Left lung (tissue), 14 donors: ENCODE measurements at places on chromosomes 2 and 18.

DNA sequence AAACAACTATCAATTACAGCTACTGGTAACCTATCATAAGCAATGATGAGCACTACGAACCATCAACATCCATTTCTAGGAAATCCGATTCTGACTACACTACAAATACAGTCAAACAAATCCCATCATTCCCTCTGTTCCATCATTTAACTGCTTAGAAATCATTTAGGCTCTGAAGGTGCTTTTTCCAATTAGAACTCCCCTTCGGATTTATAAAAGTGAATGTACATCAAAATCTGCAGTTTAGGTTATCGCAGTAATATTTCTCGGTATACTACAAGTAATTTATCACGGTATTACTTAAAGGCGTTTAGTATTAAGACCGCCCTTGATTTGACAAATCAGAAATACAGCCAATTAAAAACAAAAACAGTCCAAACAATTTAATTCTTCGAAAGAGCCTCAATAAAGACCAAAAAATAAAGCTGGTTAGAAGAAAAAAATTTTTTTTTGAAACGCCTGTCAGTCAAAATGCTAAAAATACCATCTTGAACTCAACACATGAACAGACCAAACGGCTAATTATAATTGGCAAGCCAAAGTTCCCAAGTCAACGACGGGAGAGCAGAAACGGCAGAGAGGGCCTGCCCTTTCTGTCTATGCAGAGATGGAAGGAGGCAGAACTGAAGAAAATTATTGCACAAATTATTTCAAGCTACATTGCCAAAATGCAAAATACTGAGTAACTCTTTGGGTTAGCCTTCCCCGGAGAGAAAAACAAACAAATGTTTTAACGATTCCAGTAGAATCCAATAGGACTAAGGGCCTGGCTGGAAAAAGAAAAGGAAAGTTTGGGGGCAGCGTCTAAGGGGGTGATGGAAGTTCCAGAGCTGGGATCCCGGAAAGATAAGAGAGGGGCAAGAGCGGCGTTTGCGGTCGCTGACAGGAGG lies 1.2 kb downstream of the VPS54 start:
- DNase-seq: no peak

DNA sequence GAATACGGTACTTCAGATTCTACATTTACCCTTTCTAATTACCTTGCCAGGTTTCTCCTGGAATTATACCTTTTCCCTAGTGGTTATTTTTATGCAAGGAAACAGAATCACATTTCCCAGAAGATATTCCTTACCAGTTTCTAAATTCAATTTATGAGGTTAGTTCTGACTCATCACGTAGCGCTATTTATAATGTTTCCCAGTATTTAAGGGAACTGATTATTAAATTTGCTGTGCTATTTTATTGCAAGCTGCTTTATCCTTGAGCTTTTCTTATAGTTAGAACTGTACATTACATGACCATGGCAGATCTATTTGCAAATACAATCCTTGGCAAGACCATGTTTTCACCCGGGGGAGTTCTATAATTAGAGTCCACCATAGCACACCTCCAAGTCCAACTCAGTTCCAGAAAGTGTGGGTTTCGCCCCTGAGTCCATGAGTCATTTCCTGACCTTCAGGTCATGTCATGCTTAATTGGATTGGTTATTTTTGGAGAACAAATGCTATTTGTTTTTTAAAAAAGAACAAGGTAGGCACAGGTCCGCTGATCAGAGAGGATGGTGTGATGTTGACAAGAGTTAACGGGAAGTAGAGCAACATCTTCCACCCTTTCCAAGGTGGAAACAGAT lies 126.6 kb downstream of the ZNF532 start:
- no peak for DNase-seq

DNA sequence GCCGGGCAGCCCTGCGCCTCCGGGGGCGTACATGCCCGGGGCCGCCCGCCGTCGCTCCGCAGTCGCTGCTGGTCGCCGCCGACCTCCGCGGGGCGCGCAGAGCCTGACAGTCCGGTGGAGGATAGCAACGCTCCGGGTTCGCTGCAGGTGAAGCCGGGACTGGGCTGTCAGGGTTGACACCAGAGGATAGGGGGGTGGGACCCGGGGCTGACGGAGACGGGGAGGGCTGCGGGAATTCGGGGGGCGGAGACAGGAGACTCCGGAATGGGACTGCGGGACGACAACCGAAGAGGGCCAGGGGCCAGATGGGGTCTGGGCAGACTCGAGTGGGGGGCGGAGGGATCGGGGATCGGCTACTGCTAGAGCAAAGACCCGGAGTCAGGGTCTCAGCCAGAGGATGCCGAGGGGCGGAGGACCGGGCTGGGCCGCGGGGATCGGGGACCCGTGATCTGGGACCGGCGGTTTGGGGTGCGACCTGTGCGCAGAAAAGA lies 403 bp downstream of the TMEM127 start:
- no peak for DNase-seq

DNA sequence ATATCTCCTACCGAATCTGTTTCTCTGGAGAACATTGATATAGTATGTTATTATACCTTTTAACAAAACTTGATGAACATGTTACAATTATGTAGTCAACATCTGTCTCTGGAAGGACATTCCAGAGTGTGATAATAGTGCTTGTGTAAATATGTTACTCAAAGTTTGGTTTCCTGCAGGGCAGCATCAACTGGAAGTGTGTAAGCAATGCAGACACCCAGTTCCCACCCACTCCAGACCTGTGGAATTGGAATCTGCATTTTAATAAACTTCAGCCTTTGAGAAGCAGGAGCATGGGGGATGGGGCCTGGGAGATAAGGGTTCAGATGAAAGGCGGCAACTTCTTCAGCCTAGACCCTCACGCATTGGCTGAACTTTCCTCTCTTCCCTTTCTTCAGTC lies 398.9 kb downstream of the RND3 start:
- DNase-seq: no peak

- DNase-seq: no peak
Measured at GRCh38 chr2:165032559-165032958, 77.2 kb upstream of the SLC38A11 start.

DNA sequence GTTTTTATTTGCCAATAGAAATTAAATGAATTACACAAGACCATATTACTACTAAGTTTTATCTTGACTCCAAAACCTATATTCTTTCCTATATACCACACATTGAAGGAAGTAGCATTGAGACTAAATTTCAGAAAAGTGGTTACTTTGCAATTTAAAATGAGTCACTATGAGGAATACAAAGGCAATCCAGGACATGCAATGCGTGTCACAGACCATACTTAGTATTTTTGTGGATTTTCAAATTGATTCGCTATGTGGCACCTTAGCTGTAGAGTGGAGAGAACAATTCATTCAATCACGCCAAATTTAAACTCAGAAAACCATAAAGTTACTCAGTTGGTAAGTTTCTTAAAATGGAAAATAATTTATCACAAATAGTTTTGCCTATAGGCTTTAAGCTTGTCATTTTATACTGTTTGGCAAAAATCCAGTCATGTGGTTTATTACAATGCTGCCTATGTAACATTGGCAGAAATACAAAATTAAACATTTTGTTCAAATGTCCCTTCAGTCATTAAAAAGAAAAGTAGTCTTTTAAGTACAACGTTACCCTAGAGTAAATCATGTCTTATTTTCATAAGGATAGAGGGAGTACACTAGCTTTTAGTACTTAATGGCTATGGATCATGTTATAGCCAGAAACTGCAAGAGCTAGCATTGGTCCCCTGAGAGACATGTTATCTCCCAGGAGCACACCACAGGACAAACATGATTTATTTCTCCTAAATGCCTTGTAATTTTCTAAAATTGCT lies 222.8 kb upstream of the CDH7 start:
- DNase-seq: no peak

- no peak for DNase-seq
Measured at GRCh38 chr2:109270505-109271312, 141.7 kb downstream of the SH3RF3 start.

DNA sequence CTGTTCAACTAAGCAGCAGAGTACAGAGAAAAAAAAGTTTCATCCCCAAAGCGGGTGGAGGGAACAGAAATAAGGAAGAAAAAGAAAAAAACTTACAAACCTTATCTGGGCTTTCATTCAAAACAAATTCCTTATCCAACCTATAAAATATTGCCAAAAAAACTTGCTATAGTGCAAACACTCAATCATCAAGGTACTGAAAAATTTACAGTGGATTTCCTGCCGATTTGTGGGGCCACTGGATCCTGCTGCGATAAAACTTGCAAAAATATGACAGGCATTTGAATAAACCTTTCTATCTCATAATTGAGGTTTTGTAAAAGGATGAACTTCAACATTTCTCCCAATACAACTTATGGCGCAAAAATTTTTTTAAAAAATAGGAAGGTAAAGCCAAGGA lies 77.0 kb downstream of the ZNF521 start:
- DNase-seq: no peak
